Suppressor macrophage treated with lipopolysaccharide for 4 hours (primary cell): ENCODE measurements at places on chromosomes 2 and 18.

- DNase-seq = no peak
Observed at GRCh38 chr18:21747268-21747667, 6.7 kb downstream of the MIB1 start.

DNA sequence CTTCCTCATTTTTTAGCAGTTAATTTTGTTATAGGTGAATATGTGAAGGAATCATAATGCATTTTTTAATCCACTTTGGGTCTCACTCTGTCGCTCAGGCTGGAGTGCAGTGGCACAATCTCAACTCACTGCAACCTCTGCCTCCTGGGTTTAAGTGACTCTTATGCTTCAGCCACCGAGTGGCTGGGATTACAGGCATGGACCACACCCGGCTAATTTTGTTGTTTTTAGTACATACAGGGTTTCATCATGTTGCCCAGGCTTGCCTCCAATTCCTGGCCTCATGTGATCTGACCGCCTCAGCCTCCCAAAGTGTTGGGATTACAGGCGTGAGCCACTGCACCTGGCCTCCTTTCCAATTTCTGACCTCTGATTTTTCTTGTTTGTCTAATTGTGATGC is 17.7 kb downstream of the SCYGR5 start:
- no peak for DNase-seq

GRCh38 chr18:70005580-70005979 is 57.9 kb upstream of the CD226 start:
- DNase-seq = no peak

DNA sequence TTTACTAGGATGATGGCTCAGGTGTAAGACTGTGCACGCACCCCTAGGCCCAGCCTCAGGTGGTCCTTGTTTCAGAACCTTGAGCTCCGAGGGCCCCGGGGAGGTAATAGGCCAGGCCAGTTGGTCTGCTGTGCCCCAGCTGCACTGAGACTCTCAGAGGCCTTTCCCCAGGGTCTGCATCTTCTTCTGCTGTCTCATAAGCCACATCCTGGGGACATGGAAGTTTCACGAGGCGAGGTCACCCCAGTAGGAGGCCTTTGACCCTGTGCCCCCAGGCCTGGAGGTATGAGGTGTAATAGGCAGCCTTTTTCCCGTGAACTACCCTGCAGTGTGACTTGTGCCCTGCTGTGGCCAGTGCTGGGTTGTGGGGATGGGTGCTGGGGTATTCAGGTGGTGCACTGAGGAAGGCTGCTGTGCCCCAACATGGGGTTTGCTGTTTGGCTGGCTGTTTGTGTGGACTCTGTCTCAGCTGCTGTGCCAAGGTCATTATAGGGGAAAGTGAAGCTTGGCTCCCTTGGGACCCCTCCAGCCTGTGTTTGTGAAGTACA is 6.9 kb downstream of the OXER1 start:
- DNase-seq = no peak

DNA sequence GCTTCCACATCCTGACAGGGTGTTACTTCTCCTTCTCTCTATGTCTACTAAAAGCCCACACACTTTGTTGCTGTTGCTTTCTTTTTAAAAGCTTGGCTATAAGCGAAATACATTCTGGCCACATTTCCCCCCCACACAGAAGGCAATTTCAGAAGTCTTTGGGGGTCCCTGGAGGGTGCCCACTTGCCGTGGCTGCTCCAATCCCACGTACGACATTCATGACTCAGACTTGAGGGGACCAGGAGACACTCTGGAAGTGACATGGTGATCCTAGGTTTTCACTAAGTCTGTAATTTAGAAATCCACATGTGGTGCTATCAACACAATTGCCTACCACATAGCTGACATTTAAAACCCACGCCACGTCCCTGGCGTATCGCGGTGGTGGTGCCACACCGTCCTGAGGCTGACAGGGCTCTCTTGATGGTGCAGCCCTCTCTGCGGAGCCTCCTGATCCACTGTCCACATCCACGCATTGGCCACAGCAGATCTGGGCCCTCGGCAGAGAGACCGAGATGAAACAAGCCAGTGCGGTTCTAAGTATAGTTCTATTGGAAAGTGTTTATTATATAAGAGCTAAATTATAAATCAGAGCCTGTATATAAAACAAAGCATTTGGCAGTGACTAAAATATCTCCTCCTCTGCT is 42.4 kb downstream of the CYP27C1 start:
- DNase-seq = no peak
